ENCODE measurements at places on chromosomes 3 and 15. TPM values are rescaled to one million over a fixed set of nuclear protein-coding genes. Genes with fewer than 3 reads are reported as not detected.

The IVD gene
- 24.3 TPM for total RNA-seq

The ACSBG1 gene
- total RNA-seq: not detected

The CXCR6 gene
- 0.75 TPM for total RNA-seq

The MKRN3 gene
- total RNA-seq: not detected

The CADM2 gene
- total RNA-seq: 0.28 TPM

- no peak for DNase-seq
These were observed 20.6 kb downstream of the GRM2 start for GRCh38 chr3:51727500-51727899.

GRCh38 chr3:122353893-122354401, 28.9 kb downstream of the CSTA start:
- no peak for DNase-seq

GRCh38 chr3:56986347-56986746, 74.1 kb upstream of the SPATA12 start:
- no peak for DNase-seq

- no peak for DNase-seq
These were observed 29.9 kb upstream of the SFMBT1 start for GRCh38 chr3:53075743-53076140.

DNA sequence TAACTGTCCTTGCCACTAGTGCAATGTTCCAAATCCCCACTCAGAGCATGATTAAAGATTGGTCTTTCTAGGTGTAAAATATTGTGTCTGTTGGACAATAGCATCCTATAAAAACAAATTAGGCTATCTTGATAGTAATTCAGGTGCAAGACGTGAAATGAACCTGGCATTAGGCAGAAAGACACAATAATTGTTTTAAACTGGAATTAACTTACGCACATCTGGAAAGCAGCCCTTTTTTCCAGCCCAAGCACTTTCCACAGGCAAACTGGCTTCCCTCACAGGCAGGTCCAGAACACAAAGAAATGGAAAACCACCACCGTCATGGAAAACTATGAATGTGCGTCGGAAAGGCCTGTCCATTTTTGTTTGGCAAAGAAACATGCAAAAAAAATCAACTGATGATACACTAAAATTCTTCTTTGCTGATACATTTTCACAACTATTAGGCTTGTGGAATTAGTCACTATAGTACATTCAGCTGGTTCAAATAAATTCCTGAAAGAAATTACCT, 474.7 kb upstream of the IL12A start:
- DNase-seq: no peak

DNA sequence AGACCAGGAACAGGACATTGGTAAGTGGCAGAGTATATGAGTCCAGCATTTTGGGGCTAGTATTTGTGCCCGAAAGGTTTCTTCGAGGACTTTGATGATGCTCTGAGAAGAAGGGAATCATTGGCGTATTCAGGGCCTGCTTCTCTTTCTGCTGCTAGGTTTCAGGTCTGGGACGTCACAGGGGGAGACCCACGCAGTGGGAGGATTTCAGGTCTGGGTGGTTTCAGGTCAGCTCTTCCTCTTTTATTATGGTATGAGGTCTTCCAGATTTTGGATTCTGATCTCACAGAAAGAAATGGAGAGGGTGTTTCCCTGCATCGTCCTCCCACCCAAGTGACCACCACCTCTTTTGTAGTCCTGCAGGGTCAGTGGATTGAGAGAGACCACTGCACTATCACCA, 62.5 kb downstream of the CDAN1 start:
- no peak for DNase-seq

DNA sequence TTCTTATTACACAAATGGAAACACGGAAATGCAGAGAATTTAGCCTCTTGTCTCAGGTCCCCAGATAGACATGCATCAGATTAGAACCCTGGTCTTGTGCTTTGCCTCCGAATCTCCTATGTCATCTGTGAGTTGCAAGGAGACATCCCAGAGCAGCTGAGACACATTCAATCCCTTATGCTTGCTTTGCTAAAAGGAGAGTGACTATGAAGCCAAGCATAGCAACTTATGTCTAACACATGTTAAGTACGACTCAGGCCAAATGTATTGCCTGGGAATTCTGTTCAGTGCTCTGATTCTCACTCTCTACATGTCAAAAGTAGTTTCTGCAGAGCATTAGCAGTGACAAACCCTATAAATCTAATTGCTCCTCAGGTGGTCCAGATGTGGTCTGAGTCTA, 30.6 kb upstream of the LRRC3B start:
- no peak for DNase-seq

DNA sequence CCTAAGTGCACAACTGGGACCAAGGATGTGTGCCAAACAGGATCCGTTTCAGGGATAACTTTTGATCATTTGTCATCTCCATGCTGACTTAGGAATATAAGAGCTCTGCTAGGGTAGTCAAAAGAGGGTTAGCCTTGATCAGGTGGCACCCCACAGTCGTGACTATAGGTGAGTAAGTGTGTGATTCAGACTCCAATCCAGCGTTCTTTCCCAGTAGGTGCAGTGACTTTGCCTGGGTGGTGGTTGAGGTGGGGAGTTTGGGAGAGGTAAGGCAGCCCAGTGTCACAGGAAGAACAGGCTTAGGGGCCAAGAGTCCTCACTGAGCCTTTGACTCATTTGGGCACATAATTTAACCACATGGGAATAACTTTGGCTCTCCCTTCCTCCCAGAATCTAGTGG, 51.0 kb downstream of the CHDH start:
- DNase-seq: no peak

GRCh38 chr3:116240261-116240660, 205.0 kb downstream of the LSAMP start:
- DNase-seq: no peak

- no peak for DNase-seq
These were observed 17.0 kb downstream of the CA12 start for GRCh38 chr15:63364399-63365272.

GRCh38 chr15:47750030-47750739, 32.9 kb downstream of the SEMA6D start:
- DNase-seq: no peak

DNA sequence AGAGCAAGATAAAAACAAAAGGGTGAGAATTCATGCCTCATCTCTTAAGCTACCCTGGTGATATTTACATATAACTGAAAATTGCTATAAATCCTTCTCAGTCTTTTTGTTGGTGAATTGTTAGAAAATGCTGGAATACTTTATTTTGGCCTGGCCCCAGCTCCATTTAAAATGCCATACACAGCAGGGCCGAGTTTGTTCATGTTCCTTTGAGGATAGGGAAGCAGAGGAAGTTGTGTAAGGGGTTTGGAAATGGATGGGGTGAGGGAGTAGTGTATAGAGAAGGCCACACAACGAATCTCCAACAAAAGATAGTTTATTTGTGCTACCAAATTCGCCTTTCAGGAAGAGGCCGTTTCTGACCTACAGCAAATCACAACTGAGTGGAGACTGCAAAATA, 78.6 kb upstream of the ADAMTS9 start:
- DNase-seq: no peak

DNA sequence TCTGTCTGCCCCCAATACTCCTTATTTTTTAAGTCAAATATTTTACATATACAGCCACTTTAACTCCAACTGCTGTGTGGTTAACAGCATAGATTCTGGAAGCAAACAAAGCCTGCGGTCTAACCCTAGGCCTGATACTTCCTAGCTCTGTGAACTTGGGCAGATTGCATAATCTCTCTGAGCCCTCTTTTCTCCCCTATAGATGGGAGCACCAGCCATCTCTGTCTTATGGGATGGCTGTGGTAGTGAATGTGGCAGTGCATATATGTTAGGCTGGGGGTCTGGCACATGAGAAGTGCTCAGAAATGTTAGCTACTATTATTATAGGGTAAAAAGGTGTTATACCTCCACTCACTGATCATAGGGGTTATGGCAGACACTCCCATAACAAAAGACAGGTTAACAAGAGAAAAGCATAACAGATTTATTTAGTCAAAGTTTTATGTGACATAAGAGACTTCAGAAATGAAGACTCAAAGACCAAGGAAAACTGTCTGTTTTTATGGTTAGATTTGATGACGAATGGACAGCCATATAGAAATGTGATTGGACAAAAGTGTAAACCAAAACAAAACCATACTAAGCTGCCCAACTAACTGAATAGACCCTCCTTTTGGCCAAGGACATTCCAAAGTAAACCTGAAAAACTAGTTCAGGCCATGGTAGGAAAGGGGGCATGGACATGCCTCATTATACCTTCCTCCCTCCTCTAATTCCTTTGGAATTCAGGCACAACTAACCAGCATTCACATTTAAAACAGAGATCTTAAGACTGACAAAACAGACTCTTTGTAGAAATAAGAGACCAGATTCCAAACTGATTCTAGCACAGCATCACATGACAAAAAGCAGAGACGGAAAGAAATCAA, 53.9 kb upstream of the DAZL start:
- DNase-seq: no peak

- no peak for DNase-seq
These were observed 304.8 kb downstream of the CTNNB1 start for GRCh38 chr3:41503998-41504623.

- no peak for DNase-seq
These were observed 65.1 kb downstream of the GAP43 start for GRCh38 chr3:115688418-115688817.
